Activated CD4-positive, alpha-beta T cell treated with anti-CD3 and anti-CD28 coated beads for 36 hours (primary cell): ENCODE measurements at places on chromosomes 2 and 18.
A peak's percentile ranks its signal among the peaks of the same experiment; 100 is the strongest.

DNA sequence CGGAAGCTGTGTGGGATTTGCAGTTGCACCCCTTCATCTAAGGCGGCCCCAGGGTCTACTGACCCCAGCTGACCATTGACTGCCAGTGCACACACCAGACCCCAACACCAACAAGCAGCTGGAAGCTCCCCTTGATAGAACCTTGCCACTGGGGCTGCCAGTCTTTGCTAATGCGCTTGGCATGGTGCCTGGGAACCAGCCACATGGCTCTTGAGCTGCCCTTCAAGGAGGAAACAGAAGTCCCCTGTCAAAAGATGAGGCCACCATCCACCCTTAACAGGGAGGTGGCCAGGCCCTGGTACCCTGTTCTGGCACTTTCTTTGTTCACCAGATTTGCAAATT lies 8.6 kb downstream of the ALPI start:
- no peak for DNase-seq

DNA sequence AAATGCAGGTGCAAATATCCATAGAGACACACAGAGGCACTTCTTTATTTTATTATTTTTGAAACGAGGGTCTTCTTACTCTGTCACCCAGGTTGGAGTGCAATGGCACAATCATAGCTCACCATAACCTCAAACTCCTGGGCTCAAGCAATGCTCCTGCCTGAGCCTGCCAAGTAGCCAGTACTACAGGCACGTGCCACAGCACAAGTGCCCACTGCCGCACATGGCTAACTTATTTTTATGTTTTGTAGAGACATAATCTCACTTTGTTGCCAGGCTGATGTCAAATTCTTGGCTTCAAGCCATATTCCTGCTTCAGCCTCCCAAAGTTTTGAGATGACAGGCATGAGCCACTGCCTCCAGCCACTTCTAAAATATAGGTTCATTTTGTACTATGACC lies 537.6 kb downstream of the THSD7B start:
- no peak for DNase-seq

DNA sequence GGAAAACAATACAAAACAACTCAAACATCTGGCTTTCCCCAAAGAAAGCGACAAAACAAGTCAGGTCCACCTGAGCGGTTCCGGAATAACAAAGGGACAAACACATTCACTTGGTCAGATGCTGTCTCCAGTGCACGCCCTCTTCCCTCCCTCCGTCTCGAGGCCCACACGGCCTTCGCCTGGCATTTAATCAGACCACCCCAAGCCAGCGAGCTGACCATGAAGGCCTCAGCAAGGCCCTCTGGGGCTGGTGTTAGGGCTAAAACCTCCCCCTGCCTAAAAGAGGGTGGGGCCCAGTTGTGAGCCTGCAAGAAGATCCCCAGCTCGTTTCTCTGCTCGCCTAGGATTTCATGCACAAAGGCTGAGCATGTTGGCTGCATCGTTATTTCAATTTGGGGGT lies 180.3 kb downstream of the EIPR1 start:
- no peak for DNase-seq

- DNase-seq: no peak
Measured at GRCh38 chr2:215609089-215610032, 173.5 kb upstream of the FN1 start.

- DNase-seq: no peak
Measured at GRCh38 chr2:143909577-143910353, 610.2 kb downstream of the ZEB2 start.

- no peak for DNase-seq
Measured at GRCh38 chr18:25420077-25420825, 68.3 kb upstream of the ZNF521 start.

- peak; percentile 80 for DNase-seq
Measured at GRCh38 chr18:62585274-62586150, 62.7 kb downstream of the ZCCHC2 start.

DNA sequence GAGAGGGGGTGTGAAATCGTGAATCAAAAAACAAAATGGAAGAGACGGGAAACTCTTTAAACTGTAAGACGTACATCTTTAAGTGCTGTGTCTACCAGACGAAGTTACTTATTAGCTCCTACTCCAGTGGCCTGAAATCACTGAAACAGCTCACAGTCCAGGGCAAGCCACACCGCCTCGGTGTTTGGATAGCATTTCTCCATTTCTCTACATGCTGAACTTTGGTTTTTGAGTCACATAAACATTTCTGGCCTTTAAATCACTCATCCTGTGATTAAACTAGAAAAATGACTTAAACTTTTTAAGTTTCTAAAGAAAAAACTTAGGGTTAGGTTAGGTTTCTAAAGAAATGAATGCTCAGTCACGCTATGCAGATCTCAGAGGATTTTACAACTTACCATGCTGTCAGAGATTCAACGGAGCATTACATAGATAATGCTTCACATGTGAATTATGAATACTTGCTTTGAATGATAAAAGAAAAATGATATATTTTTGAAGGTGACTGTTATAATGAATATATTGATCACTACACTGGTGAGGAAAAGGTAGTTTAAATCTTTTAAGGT lies 138.4 kb downstream of the MBP start:
- DNase-seq: no peak

- peak; percentile 86 for DNase-seq
Measured at GRCh38 chr2:42859006-42859552, 66.7 kb upstream of the HAAO start.

GRCh38 chr2:159748089-159748488 lies 35.8 kb downstream of the MARCHF7 start:
- DNase-seq: no peak

DNA sequence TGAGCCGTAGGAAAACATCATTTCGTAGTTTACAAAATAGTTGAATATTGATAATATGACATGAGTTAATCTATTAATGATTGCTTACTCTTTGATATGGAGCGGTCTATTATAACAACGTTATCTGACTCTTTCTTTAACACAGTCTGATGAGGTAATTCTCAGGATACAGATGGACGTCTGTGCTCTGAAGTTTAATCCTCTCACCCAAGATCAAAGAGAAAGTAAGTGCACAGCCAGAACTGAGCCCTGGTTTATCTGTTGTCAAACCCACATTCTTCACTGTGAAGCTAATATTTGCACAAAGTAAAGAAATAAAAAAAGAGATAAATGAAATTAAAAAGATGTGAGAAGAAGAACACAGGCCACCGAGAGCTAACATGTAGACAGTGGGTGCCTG lies 190.9 kb upstream of the COPS8 start:
- no peak for DNase-seq

DNA sequence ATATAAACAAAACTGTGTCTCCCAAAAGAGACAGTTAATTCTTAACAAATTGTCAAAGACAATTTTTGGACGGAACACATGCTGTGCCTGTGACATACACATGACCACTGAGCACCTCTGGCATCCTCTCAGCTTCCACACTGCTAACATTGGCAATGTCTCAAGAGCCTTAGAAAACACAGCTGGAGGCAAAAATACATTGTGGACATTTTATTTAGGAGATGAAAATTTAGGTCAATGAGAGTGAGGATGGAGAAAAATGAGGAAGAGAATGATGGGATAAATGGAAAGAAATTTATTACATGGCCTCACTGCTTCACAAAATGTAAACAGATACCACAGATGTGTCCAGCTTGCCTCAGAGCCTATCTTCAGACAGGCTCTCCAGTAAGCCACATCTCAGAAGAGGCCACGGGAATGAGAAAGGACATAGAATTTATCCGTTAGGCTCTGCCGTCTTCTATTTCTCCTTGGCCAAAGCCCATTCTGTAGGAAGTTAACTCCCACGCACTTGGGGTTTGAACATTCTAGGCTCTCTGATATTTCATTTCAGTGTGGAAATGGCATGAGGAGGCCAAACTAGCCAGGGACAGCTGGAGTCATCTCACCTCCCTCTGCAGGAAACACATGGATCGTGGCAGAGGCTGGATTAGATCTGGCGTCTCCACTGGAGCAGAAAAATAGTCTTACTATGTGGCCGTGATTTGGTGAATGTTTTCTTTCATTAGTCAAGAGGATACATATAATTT lies 519.4 kb upstream of the DSEL start:
- DNase-seq: no peak

DNA sequence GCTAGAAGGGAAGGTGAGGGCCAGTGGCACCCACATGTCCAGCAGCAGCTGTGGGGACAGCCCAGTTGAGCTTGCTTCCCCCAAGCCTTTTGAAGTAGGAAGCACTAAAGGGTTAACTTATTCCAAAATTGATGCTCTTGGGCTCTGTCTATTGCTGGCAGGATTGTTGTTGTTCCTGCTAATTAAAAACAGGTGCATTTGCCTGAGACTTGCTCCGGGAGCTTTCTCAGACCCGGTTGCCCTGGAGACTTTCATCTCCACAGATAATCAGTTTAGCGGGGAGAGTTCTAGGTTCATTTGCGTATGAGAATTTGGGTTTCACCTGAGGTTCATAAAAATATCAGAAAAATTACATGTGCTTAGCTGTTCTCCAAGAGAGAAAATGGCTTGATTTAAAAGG lies 277.3 kb downstream of the LRATD1 start:
- DNase-seq: no peak

DNA sequence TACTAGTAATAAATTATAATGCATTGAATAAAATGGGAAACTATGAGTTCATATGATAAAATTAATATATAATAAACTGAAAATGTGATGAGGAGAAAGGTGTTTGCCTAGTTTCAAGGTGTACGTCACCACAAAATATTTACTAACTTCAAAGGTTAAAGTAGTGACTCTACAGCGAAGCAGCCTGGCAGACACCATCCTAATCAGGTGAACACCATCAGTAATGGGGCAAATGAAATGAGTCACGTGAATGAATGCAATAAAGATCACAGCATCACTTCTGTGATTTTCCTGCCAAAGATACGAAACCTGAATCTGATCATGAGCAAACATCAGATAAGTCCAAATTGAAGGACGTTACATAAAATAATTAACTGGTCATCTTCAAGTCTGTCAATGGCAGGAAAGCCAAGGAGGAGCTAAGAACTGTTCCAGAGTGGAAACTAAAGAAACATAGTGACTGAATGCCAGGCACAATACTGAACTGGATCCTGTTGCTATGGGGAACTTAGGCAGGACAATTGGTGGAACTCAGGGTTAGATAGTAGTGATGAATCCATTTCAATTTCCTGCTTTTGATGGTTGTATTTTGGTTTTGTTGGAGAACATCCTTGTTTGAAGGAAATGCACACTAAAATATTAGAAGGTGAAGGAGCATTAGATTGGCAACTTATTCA lies 12.1 kb upstream of the NOSTRIN start:
- DNase-seq: no peak

- no peak for DNase-seq
Measured at GRCh38 chr2:240637116-240637900, 12.0 kb downstream of the GPR35 start.

DNA sequence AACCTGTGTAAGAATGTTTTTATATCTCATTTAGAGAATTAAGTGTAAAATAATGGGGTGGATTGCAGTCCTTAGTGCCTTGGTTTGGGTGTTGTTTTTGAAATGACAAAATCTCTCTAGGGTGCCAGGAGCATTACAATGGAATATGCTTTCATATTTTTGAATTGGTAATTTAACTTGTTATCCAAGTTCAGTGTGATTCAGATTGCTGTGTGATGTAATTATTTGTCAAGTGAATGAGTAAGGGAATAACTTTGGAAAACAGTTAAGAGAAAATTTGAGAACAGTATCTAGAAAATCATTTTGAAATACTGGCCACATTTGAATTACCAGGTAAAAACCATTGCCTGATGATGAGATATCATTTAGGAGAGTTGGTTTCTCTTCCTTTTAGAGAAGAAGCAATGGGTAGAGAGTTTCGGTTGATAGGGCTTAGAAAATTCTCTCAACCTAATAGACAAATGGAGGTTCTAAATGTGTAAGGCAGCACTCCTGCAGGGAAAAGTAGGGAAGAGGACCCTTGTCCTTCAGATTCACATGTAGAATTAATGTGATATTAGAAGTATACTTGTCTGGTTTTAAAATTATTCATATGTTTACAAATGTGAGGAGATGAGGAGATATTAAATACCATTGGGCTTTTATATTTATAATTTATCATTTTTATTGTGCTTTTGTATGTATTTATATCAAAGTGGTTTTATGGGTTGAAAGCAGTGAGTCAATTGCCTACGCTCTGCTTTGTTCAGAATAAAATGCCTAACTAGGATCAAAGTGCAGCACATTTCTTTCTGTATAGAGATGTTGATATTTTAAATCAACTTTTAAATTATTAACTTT lies 124.8 kb downstream of the PHLPP1 start:
- no peak for DNase-seq

DNA sequence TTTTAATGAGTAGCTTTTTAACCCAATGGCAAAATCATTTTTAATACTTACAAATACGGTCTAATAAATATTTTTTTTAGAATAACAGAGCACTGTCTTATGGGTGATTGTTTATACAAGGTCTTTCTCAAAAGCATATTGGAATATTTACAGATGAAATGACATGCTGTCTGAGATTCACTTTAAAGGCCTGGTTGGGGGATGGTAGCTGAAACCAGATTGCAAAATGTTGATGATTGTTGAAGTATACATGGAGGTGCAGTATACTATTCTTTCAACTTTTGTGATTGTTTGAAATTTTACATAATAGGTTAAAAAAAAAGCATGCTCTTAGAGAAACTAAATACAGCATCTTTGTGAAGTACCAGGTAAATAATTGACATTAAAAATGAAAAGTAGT lies 111.2 kb downstream of the FMNL2 start:
- no peak for DNase-seq

DNA sequence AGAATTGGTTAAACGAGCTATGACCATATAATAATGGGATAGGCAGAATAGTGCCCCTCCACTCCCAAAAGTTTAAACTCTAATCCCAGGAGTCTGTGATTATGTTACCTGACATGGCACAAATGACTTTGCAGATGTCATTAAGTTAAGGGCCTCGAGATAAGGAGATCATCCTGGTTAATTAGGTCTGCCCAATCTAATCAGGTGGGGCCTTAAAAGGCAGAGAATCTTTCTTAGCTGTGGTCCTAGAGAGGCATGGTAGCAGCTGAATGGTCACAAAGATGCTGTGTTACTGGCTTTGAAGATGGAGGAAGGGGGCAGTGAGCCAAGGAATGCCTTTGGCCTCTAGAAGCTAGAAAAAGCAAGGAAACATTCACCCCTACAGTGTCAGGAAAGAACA lies 31.1 kb downstream of the TACR1 start:
- DNase-seq: no peak

GRCh38 chr2:30403592-30404312 lies 43.3 kb upstream of the LCLAT1 start:
- DNase-seq: no peak

DNA sequence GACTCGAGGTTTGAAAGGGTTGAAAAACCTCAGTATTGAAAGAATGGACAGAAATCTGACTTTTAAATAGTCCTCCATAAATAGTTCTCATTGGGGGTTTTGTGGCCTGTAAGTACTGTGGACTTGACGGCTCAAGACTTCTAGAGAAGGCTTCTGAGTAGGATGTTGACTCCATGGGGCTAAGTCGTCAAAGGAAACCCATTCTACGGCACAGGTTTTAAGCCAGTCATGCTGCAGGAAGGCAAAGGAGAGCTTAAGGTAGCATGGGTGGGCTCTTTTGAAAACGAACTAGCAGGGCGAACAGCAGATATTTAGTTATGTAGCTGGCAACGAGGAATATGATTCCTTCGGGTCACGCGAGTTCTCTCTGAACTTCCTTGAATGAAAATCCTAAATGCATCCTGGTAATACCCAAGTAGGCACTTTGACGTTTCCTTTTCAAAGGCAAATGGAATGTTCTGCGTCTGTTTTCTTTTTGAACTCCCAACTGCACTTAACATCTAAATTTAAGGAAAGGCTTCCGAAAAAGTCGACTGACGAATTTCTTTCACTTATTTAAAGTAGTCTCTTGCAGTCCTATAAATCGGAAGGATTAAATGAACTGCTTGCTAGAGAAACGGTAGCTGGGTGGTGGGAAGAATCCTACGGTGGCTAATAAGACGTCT lies 1.1 kb upstream of the NEDD4L start:
- DNase-seq: no peak
